WTC11 (cell line): ENCODE measurements at places on chromosomes 2 and 18. TPM values are rescaled to one million over a fixed set of nuclear protein-coding genes. Genes with fewer than 3 reads are reported as not detected.

DNA sequence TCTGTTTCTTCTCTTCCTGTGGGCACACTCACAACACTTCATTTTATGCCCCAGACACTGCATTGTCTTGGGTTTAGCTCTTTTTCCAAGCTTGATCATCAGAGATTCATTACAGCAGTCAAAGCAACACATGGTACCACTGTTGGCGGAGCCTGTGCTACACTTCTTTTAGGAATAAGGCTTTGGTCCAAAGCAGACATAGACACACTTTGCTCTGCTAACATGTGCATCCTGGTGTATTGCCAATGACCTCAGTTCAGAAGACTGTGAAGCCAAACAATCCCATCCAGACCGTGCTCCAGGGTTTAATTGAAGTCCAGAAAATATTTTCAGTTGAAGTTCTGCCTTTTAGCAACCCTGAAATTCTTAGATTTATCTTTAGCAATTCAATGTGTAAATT lies 354.6 kb upstream of the RAB12 start:
- H3K4me1 ChIP-seq = peaks cover 33% of the 10 kb centered on the region
- H3K27ac ChIP-seq = no peak overlapping the region
- H3K4me3 ChIP-seq = no peak overlapping the region
- H3K27me3 ChIP-seq = no peaks in the 10 kb centered on the region
- no peaks in the 10 kb centered on the region for H3K36me3 ChIP-seq
- no peak for DNase-seq

GRCh38 chr2:128467321-128467969 lies 148.8 kb upstream of the HS6ST1 start:
- H3K27ac ChIP-seq = no peak overlapping the region
- H3K36me3 ChIP-seq = peaks cover 25% of the 10 kb centered on the region
- no peak for DNase-seq
- 0 out of 2 replicates have a peak, but pooled peaks cover under 1% of the 10 kb centered on the region for H3K4me1 ChIP-seq
- no peaks in the 10 kb centered on the region; the same call in 1 of the 2 replicates for H3K27me3 ChIP-seq

DNA sequence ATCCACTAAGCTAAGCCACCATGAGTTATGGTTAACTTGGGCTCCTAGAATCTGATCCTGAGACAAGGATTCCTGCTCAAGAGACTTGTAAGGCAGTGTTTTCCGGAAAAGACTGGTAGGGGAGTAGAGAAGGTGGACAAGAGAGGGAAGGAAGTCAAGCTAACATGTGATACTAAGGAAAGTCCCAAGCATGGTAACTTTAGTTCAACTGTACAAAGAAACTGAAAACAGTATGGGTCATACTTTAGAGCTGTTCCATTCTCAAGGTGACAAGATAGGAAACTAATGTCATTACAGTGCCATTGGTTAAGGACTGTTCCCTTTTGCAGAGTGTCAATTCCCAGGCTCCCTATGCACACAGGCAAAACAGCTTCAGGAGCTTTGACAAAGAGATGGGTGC lies 5.8 kb downstream of the MYO5B start:
- H3K27me3 ChIP-seq = peaks cover 43% of the 10 kb centered on the region
- H3K36me3 ChIP-seq = no peaks in the 10 kb centered on the region
- peaks cover 15% of the 10 kb centered on the region for H3K4me1 ChIP-seq
- DNase-seq = no peak
- no peak overlapping the region for H3K4me3 ChIP-seq

GRCh38 chr2:221444106-221444505 lies 128.0 kb downstream of the EPHA4 start:
- no peak overlapping the region for H3K4me3 ChIP-seq
- DNase-seq = no peak
- peaks cover 10% of the 10 kb centered on the region for H3K4me1 ChIP-seq
- H3K27me3 ChIP-seq = no peaks in the 10 kb centered on the region
- H3K36me3 ChIP-seq = peaks cover 25% of the 10 kb centered on the region
- H3K27ac ChIP-seq = no peak overlapping the region

DNA sequence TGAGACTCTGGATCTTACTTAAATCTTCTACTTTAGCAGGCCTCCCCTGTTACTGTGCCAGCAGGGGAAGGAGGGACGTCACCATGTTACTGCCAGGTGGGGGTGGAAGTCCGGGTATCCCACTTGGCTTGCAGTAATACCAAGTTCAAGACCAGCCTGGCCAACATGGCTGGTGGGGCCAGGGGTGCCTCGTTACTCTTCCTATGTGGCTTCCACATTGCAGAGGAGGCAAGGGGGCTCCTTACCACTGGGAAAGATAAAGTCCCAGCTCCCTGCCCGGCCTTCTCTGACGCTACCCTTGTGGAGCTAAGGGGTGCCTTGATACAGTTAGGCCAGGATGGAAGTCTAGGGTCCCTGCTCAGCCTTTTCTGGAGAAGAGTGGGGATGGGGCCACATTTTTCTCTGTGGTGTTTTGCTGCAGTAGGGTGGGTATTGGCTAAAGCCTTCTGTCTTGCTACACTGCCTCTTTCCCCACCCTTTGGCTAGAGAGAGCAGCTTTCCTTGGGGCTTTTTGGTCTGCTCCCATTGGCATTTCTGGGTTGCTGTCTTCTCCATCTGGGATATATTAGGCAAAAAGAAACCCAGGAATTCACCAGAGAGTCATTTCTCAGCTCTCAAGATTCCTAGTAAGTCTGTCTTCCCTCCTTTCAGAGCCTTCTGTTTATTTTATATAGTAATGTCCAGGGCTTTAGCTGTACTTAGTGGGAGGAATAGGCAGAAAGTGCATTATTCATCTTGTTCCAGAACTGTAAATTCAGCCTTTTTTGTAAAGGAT lies 21.9 kb downstream of the ELMOD3 start:
- peaks cover 47% of the 10 kb centered on the region for H3K36me3 ChIP-seq
- no peak overlapping the region for H3K4me3 ChIP-seq
- H3K27me3 ChIP-seq = no peaks in the 10 kb centered on the region
- H3K4me1 ChIP-seq = no peaks in the 10 kb centered on the region
- DNase-seq = no peak

SLC16A14 gene
- 1.7 to 2.7 TPM (median 2.6 TPM) in 3 replicates for total RNA-seq

PSMA8 gene
- total RNA-seq = not detected in 3 replicates

TUBA3E gene
- 0.18 TPM in 1 of 3 replicates, not detected in the others for total RNA-seq

C1D gene
- total RNA-seq = 19.3 to 21.0 TPM (median 19.4 TPM) in 3 replicates
